ENCODE measurements at places on chromosomes 1 and 21.

DNA sequence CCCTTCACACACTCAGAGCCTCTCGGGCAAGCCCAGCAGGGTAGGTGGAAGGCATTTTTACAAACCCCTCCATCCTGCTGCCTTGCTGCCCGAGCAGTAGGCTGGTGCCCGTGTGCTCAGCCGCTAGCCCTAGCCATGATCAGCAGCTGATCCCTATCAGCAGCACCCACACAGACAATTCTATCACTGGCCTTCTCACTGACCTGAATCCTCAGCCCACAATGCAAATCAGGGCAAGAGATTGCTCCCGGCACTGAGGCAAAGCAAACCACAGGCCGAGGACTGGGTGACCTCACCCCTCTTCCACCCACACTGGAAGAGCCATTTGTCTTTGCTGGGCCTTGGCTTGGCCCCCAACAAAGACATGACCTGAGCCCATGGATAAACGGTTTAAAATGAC, 895 bp upstream of the PDZK1 start:
- no peak for DNase-seq

- no peak for DNase-seq
Measured at GRCh38 chr1:53016705-53017104, 45.3 kb upstream of the PODN start.

DNA sequence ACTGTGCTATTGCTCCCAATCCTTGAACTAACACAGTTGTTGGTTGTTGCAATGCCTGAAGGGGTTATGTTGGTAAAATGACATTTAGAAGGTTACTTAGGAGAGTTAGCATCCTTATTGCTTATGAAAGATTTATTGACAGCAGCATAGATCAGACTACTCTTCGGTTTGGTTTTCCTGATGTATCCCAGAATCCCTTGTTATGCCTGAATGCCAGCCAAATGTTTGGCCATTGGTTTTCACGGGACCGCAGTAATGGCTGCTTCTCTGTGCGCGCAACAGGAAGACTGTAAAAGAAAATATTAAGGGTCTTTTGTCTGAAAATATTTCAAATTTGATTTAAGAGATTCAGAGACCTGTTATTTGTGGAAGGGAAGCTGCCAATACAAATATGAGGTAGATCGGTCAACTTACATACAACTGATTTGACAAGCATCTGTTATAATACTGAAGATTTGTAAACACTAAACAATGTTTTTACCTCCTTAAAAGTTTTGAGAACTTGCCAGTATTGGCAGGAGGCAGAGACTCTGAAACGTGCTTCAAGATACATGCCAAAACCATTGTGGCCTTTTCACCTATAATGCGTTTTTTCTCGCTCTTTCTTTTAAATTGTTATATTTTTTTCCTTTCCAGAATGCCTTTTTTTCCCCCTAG, 8.3 kb downstream of the NFIA start:
- no peak for DNase-seq

DNA sequence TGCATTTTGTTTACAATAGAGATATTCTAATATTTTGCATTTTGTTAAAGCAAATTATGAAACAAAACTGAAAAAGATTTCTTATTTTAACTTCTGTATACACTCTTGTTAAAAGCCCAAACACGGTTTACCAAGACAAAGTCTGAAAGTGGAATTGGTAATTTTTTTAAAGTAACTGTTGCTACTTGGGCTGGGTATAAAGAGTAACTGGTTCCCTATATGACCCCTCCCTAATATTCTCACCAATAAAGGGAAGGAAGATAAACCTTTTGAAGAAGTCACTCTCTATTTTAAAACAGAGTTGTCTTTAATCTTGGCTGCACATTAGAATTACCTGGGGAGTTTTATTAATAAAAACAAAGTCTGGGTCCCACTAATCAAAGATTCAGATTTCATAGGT, 27.4 kb downstream of the ARHGAP29 start:
- DNase-seq, result no peak

- DNase-seq, result no peak
Measured at GRCh38 chr1:64960731-64961130, 5.6 kb downstream of the JAK1 start.

DNA sequence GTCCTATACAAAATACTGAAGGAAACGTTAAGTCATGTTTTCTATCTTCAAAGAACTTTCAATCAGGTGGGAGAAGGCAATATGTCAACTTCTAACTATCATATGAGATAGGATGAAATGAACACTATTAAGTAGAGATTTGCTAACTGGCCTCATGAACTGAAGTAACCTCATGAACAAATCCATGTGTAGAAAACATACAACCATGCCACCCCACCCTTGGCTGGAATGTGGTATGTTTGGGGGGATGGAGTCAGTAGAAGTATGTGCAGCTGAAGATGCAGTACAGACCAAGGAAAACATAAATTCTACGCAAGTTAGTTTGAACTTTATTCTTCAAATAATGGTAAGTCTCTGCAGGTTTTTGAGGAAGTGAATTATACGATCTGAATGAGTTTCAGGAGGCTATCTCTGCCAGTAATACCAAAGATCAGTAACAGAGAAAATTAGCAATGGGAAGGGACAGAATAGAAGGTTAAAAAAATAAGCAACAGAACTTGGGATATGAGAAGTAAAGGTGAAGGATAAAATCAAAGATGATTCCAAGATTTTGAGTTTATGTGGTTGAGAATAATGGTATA, 4.5 kb downstream of the TRMT1L start:
- DNase-seq, result no peak

DNA sequence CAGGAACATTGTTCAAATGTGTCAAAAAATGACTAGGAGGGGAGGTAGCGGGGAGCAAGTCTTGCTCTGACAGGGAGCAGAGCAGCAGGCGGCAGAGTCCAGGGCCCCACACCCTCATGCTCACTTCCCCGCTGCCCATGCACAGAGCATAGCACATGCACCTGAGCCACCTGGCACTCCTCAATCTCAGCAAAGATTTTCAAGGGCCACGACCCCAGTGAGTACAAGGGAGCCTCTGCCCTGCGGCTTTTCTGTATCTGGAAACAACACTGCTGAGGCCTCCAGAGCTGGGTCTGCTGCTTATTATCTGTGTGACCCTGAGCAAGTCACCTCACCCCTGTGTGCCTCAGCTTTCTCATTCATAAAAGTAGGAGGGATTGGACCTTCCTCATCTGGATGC, 1.1 kb upstream of the GJB3 start:
- no peak for DNase-seq

DNA sequence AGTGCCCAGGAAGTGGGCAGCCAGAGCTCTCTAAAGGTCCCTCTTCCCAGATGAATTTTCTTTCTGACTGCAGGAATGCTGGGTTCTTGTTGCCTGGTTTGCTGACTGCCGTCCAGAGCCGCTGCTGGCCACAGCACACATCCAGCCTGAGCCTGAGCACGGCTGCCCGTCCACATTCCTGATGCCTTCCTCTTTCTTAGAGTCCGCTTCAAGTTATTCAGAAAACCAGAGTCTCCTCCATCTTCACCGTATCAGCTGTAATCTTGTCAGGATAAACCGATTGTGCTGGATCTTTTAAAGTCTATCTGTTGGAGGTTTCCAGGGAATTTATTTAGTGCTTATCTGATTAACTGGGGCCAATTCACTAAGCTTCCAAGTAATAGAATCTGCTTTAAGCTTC, 84.8 kb upstream of the BCAR3 start:
- no peak for DNase-seq

- no peak for DNase-seq
Measured at GRCh38 chr1:62263814-62264353, 55.4 kb downstream of the KANK4 start.

Data from activated CD8-positive, alpha-beta memory T cell treated with anti-CD3 and anti-CD28 coated beads for 1 hour (primary cell).